ENCODE measurements at places on chromosomes 11 and 22.

DNA sequence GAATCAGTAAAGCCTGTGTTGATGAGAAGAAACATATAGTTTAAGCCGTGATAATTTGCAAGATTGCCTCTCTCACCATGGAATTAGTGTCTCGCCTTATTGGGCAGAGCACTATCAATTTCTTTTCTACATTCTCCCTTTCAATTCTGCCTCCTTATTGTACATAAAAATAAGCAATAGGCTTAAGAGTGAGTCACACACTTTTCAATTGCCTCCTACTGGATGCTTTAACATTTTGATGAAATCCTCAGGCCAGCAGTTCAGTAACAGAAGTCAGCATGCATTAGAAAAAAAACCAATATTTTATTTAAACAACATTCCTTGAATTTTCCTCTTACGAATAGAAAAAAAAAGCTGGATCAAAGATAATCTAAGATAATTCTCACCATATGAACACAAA, 33.8 kb upstream of the VWA5A start:
- DNase-seq: no peak

GRCh38 chr11:76209973-76210930, 4.0 kb upstream of the WNT11 start:
- DNase-seq: no peak

DNA sequence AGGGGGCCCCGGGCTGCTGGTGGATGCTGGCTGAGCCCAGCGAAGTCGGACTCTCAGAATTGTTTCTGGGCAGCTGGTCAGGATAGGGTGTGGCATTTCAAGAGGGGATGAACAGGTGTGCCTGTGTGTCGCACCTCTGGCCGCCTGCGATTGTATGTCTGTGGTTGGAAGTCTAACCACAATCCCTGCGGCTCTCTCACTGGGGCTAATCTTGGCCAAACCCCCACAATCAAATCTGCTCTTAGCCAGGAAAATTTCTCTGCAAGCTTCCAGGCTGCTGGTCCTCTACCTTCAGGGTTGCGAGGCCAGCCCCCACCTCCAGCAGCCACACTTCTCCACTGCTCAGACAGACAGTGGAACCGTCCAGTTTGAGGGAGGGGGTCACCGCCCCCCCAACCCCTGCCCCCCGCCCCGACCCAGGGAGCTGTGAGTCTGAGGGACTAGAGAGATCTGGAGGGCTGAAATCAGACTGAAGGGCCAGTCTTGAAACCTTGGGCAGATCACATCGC, 953 bp downstream of the ATG16L2 start:
- DNase-seq: no peak

- DNase-seq: no peak
Measured at GRCh38 chr11:90251599-90251998, 28.8 kb upstream of the CHORDC1 start.

DNA sequence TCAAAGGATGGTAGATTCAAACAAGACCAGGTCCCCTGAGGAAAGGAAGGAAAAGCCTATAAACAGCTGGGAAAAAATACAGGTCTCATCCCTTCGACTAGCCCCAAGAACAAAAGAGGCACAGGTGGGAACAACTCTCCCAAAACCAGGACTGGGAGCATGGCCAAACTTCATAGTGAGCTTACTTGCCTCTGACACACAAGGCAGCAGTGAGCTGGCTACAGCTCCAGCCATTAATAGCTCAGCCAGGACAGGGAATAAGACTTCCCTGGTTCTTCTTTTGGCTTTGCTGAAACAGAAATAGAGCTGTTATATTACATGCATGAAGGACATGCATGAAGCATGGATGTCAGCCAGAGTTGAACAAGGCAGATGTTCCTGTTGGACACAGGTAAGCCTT, at the start of gene OR10A2:
OR10A2 (plus strand) TSS at position 97 of the 400 bp plus-strand sequence. CDS start 6,698 bp downstream, outside the sequence.
- DNase-seq: no peak

- DNase-seq: no peak
Measured at GRCh38 chr22:46413725-46414379, 78.3 kb downstream of the TRMU start.

DNA sequence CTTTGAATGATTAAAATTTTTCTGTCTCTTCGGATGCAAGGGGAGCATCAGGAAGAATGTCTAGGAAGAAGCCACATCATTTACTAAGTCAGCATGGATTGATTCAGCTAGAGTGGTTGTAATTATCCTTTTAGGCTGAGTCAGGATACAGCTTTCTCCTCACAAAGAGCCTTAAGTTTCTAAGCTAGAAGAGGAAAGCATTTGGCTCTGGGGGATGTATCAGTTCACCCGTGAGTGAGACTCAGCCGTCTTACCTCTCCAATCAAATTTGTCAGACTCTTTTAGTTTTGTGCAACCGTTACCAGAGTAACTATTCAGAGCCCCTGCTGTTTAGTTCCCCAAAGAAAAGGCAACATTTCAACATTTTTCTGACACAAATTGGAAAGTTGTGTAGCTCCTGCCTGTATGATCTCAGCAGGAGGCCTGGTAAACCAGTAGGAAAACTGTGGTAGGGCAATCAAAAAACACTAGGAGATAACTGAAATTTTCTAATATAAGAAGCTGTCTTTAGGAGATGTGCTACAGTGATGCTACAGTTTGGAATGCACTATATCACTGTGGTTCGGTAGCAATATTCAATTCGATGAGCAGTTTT, 432.4 kb upstream of the LUZP2 start:
- DNase-seq: no peak

DNA sequence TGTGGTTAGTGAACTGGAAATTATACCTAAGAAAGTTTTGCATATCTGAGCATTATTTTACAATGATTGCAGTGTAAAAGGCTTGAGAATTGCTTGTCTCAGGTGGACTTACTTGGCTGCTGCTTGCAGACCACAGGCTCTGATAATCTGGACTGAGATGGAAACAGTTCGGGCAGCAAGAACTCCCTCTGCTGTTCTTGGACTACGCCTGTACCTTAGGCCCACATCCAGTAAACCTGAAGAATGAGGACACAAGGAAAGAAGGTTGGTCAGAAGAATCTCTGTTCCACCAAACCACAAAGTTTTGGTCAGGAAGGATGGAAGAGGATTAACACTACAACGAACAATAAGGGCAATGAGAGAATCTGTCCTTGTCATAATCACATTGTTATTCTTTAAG, 80.1 kb downstream of the C2CD3 start:
- no peak for DNase-seq

DNA sequence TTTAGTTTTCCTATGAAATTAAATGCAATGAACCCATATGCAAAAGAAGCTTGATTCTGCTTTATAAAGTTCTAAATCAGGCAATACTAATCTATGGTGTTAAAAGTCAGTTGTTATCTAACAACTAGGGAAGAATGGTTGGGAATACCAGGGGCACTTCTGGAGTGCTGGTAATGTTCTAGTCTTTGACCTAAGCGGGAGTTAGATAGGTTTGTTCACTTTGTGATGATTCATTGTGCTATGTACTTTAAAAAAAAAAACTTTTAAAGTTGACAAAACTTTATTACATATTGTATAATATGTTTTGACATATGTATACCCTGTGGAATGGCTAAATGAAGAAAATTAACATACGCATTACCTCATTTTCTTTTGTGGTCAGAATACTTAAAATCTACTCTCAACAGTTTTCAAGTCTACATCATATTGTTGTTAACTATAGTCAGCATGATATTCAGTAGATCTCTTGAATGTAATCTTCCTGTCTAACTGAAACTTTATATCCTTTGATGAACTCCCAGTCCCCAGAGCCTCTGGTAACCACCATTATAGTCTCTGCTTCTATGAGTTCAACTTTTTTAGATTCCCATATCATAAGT, 39.2 kb downstream of the BIRC2 start:
- no peak for DNase-seq

GRCh38 chr11:15909937-15910598, 446.3 kb downstream of the SOX6 start:
- DNase-seq: no peak

GRCh38 chr11:46279126-46280099, 2.0 kb downstream of the CREB3L1 start:
- no peak for DNase-seq

DNA sequence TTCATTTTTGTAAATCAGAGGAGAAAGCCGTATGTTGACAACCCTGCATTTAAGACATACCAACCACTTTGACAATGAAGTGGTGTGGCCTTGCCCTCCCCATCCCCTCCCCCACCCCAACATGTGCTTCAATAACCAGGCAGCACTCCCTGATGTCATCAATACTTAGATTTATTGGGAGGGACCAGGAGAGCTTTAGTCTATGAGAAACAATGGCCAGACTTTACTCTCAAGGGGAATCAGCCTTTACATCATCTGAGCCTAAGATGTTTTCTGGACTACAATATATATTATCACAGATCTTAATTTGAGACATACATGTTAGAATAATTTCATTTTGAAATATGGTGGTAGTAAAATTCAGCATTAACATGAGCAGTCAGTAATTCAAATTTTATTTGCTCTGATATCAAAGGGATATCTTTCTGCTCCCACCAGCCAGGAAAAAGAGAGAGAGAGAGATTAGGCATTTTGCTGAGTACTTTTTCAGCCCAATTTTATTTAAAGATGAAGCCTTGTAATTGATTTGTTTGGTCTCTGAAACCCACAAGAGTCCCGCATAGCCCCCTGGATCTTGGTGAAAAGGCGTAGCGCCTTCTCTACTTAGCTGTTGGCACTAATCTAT, 38.1 kb downstream of the PARVA start:
- no peak for DNase-seq

DNA sequence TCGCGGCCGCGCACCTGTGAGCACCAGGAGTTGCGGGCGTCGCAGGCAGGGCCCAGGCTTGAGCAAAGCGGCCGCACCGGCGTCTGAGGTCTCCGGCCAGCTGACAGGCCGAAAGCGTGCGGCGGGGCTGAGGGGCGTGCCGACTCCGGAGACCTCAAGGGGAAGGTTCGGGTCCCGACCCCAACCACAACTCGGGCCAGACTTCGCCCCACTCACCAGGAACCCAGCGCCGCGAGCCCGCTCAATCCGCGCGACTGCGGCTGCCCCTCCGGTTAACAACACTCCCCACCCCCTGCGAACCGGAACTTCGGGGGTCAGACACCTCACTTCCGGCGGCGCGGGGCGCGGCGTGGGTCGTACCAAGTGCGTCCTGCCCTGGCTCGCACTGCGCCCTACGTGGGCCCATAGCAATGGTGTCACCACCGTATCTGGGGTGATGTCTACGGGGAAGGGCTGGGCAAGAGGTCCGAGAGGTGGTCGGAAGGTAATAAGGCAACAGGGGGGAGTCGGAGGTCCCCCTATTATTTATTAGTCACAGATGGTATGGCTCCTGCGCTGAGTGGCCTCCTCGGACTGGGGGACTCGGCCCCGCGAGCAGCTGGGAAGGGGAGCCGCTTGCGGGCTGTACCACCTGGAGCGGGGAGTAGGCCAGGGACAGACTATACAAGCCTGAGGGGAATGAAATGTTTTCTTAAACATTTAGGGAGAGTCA, at the start of gene SYVN1:
SYVN1 (minus strand) TSS at position 280 of the 712 bp plus-strand sequence. CDS start 918 bp downstream, outside the sequence.
- DNase-seq: peak; percentile 86

GRCh38 chr11:47869544-47870393, 21.6 kb upstream of the NUP160 start:
- DNase-seq: peak; percentile 55

GRCh38 chr11:120208001-120208441, 2.8 kb upstream of the OAF start:
- peak; percentile 57 for DNase-seq

DNA sequence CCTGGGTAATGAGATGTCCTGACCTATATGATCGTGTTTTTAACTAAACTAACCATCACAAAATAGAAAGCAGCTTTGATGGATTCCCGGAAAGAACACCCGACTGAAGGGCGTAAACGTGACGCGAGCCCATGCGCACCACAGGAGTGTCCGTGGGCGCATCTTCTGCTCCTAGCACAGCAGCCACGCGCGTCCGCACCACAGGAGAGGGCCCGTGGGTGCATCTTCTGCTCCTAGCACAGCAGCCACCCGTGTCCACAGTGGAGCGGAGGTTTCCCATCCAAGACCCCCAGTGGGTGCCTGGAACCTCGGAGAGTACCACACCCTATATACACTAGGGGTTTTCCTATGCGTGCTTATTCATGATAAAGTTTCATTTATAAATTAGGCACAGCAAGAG, 36.1 kb upstream of the NRIP3 start:
- no peak for DNase-seq

DNA sequence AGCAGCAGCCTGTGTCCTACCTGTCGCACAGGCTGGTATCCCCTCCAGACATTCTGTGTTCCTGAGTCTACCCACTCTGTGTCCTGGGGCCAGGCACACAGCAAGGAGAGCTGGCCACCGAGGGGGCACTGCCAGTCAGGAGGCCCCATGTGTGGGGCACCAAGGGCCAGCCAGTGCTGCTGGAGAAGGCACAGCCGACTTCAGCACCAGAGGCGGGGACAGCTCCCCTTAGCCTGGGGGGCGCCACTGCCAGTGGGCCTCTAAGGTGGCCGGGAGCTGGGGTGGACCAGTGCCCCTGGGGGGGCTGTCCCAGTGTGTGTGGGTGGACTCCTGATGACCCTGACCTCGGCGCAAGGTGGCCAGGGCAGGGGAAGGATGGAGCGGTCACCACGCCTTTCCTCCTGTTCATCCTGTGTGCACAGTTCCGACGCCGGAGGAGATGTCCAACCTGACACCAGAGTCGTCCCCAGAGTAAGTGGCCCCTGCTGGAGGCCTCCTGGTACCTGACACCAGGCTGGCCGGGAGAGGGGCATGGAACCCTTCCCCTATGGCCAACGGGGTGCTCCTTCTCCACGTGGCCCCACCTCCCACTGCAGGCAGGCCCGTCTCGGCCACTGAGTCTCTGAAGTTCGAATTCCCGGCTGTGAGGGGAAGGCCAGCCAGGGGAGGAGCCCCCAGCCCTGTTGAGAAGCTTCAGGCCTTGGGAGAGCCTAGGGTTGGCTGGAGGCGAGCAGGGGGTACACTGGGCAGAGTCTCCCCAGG, 35.4 kb downstream of the MOB2 start:
- DNase-seq: no peak

DNA sequence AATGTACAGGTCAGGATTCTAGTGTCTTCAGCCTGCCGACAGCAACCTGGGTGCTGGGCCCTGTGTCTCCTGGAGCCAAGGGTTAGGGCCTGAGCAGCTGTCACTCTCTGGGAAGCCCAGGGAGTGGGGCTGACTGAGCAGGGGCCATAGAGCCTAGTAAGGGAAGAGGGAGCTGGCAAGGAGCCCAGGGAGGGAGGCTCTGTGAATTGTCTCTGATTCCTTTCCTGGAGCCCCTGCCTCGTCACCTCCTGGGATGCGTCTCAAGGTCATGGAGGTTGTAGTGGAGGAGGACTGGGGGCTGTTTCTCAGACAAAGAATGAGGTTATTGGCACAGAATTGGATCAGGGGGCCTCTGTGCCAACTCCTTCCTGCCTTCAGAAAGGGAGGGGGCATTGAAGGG, 11.8 kb downstream of the SOX10 start:
- peak; percentile 42 for DNase-seq

- peak; percentile 62 for DNase-seq
Measured at GRCh38 chr22:42621505-42622002, 6.9 kb upstream of the POLDIP3 start.

DNA sequence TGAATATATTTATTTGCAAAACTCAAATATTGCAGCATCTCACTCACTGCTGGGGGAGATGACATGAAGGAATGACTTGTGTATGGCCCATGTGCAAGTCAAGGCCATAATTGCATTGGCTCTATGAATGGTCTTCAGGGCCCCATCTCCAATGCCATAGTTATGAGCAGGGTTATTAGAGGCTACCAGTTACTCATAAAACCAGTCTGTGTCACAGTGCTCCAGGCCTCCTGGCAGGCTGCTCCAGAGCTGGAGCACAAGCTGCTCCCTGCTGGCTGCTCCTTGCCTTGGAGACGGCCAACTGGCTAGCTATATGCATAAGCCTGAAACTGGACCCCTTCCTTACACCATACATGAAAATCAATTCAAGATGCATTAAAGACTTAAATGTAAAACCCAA, 145.7 kb downstream of the TRPC6 start:
- DNase-seq: no peak

- no peak for DNase-seq
Measured at GRCh38 chr22:40919446-40919845, 31.7 kb upstream of the RBX1 start.

- DNase-seq: no peak
Measured at GRCh38 chr11:127454856-127455255, 454.3 kb upstream of the KIRREL3 start.

All from kidney capillary endothelial cell (primary cell).